ENCODE measurements at places on chromosomes 16 and 17. TPM values are rescaled to one million over a fixed set of nuclear protein-coding genes. Genes with fewer than 3 reads are reported as not detected.

The SLC5A10 gene
- total RNA-seq, result not detected

The KRTAP9-8 gene
- not detected for total RNA-seq

The CLDN6 gene
- total RNA-seq, result not detected

The SOST gene
- 0.21 TPM for total RNA-seq

The SLC52A1 gene
- 0.58 TPM for total RNA-seq

The RIPOR1 gene
- total RNA-seq, result 20.5 TPM

The CACNG5 gene
- not detected for total RNA-seq

The TPSD1 gene
- total RNA-seq, result 1.1 TPM

Measured in urinary bladder (tissue), 4 donors.